ENCODE measurements at places on chromosomes 4 and X.

DNA sequence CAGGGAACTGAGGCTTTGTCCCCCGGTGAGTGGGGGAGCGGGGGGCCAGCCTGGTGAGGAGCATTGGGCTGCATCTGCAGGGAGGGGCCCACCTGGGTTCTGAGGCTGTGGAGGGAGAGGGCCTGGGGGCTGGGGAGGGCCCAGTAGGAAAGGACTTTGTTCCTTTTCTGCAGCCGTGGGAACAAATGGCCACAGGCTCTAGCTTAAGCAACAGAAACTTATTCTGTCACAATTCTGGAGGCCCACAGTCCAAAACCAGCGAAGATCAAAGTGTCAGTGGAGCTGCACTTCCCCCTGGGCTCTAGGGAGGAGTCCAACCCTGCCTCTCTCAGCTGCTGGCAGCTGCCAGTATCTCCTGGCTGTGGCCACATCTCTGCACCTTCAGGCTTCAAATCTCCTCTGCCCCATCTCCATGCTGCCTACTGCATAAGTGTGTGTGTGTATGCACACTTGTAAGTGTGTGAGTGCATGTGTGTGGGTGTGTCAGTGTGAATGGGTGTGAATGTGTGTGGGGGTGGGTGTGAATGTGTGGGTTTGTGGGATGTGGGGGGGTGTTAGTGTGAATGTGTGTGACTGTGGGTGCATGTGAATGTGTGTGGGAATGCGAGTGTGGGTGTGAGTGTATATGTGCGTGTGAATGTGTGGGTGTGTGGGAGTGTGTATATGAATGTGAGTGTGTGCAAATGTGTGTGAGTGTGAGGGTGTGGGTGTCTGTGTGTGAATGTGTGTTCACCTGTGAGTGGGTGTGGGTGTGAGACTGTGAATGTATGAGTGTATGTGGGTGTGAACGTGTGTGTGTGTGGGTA lies 204.5 kb upstream of the PSAPL1 start:
- DNase-seq = no peak

- DNase-seq = peak; percentile 92
Measured at GRCh38 chr4:8252301-8253173, 17.0 kb upstream of the HTRA3 start.

DNA sequence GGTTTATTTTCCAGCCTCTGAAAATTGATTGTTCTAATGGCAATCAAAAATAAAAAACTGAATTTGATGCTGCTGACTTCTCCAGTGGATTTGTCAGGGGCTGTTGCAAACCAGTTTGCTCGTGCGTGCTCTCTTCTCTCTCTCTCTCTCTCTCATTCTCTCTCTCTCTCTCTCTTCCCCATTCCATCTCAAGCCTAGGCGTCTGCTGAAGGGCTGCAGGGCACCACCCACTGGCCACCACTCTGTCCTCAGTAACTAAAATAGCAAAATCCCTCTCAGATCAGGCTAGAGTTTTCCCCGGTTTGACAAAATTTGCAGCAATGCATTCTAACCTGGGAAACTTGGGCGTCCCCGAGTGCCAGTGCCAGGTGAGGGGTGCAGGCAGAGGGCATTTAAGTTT lies 19.4 kb downstream of the NKX6-1 start:
- no peak for DNase-seq

- DNase-seq = no peak
Measured at GRCh38 chrX:38126179-38126578, 94.5 kb downstream of the SRPX start.

- no peak for DNase-seq
Measured at GRCh38 chrX:18119856-18120255, 100.8 kb downstream of the BEND2 start.

- no peak for DNase-seq
Measured at GRCh38 chr4:185638548-185639301, 103.4 kb upstream of the PDLIM3 start.

- DNase-seq = no peak
Measured at GRCh38 chrX:94850811-94851210, 1176.8 kb downstream of the FAM133A start.

- peak; percentile 30 for DNase-seq
Measured at GRCh38 chr4:163447481-163447880, 26.1 kb downstream of the TKTL2 start.

- peak; percentile 52 for DNase-seq
Measured at GRCh38 chr4:105140684-105141490, 5.8 kb upstream of the TET2 start.

DNA sequence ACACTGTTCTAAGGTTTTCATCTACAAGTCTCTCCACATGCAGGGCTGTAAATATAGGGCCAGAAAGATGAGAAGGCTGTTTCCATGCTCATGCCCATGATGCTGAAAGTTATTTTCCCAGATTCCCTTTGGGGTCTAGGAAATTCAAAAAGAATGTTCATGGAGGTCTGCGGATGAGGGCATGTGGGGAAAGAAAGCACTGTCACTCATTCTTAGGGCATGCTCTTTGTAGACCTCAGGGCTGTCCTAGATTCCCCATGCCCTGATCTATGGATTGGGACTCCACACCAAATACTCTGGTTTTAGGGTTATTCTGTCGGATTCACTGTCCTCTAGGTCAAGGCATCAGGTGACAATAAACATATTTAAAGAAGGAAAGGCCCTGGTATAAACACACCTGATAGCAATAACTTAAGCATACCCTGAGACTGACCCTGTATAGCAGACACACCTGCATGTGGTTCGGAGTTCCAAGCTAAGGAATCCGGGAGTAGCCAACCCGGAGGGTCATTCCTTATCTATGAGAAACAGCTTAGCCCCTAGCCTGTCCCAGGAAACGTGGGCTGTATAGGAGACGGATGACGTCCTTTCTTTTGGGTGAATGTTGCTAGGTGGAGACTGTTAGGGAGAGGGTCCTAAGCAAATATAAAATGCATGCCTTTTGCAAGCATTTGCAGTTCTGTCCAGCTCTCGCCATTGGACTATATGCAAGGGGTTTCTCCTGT lies 37.6 kb downstream of the LNX1 start:
- DNase-seq = no peak

DNA sequence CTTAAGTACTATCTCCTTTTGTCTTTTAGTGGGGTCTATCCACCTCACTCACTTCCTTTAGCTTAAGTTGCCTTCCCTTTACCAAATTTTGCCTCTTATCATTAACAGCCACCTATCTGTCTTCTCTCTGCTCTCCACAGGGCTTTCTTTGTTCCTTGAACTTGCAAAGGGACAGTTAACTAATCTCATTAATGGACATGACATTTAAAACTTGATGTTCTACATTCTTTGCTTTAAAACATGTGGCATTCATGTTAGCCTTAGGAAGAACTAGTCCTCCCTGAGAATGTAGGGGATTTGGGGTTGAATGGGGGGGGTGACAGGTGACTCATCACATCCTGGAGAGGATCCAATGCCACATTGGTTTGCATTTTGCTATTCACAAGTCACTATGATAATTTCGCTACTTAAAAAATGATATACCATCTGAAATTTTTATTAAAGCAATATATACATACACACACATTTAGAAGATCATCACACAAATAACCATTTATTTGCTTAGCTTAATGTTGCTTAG lies 41.0 kb upstream of the DMD start:
- DNase-seq = no peak

DNA sequence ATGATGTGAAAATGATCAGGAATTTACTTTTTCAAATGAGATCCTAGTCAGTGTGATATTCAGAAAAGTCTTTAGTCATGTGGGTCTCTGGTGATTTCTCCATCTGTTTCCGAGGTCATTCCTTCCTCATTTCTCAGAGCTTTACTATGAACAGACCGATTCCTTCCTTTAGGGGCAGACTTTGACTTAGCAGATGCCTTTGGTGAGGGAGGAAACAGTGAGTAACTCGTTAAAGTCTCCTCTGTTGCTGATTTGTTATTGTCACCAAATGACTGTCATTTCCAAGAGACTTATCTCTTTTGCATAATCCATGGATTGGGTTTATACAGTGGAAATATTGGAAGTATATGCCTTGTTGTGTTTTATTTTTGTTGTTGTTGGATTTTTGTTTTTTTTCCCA lies 76.2 kb upstream of the CD99 start:
- DNase-seq = peak; percentile 94

GRCh38 chr4:37762991-37763368 lies 63.5 kb upstream of the PGM2 start:
- DNase-seq = no peak

- no peak for DNase-seq
Measured at GRCh38 chr4:147749811-147750321, 18.0 kb downstream of the ARHGAP10 start.

- no peak for DNase-seq
Measured at GRCh38 chr4:161444626-161445025, 719.2 kb downstream of the FSTL5 start.

- DNase-seq = no peak
Measured at GRCh38 chr4:182832352-182833120, 84.7 kb downstream of the DCTD start.
